ENCODE measurements at places on chromosomes 1 and 21.

DNA sequence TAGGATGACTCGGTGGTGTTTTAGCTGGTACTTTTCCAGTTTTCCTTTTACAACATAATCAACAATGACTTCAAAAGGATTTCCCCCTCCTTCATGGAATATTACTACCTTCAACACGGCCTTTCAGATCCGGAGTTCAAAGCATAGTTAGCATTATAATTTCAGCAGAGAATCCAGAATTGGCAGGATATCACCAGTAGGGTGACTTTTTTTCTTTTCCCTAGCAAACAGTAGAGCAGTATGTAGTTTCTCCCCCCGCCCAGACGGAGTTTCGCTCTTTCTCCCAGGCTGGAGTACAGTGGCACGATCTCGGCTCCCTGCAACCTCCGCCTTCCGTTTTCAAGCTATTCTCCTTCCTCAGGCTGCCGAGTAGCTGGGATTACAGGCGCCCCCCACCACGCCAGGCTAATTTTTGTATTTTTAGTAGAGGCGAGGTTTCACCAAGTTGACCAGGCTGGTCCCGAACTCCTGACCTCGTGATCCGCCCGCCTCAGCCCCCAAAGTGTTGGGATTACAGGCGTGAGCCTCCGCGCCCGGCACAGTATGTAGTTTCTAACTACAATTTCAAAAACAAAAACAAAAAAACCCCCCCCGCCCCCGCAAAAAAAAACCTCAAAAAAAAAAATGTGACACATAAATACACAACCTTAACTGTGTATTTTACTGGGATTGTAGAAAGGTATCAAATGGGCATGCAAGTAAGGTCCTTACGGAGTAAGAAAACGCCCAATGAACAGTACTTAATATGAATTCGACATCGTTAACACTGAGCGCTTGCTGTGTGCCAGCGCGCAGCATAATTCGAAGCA, 1.5 kb upstream of the COX20 start:
- peak; percentile 37 for DNase-seq

- no peak for DNase-seq
These were observed 47.0 kb upstream of the WDR26 start for GRCh38 chr1:224481601-224482000.

DNA sequence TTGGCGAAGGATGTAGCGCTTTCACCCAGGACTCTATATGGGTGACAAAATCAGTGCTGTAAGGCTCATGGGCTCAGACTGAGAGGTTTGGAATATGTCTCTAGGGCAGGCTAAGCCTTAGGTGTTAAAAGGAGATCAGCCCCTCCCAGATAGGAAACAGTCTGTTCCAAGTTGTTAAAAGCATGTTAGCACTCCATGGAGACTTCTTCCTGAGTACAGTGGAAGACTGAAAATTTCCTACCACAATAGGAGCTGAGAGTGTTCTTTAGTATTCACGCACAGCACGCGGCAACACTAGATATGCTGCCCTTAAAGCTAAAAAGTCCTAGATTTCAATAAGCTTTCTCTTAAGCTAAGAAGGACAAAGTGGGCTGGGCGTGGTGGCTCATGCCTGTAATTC, 122.1 kb downstream of the TRABD2B start:
- no peak for DNase-seq

DNA sequence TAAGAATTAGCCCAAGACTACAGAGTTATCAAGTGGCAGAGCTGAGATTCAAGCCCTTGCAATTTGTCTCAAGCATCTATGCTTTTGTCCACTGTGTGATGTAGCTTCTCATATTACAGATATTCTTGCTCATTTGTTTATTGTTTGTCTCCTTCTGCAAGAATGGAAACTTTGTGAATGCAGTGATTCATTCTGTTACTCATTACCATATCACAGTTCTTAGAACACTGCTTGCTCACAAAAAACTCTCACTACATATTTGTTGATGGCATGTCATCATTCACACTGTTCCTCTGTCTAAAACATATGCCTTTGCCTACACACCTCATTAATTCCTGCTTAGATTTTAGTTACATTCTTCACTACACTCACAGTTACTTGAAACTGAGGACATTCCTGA, 1198.9 kb downstream of the PLA2G4A start:
- DNase-seq: no peak

- no peak for DNase-seq
These were observed 80.3 kb downstream of the RUNX3 start for GRCh38 chr1:24849672-24850295.

DNA sequence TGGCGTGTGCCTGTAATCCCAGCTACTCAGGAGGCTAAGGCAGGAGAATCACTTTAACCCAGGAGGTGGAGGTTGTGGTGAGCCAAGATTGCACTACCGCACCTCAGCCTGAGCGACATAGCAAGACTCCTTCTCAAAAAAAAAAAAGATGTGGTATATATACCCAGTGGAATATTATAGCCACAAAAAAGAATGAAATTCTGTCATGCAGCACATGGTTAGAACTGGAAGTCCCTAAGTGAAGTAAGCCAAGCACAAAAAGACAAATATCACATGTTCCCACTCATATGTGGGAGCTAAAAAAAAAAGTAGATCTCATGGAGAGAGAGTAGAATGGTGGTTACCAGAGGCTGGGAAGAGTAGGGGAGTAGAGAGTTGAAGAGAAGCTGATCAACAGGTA, 18.7 kb downstream of the PSMB4 start:
- DNase-seq: no peak

DNA sequence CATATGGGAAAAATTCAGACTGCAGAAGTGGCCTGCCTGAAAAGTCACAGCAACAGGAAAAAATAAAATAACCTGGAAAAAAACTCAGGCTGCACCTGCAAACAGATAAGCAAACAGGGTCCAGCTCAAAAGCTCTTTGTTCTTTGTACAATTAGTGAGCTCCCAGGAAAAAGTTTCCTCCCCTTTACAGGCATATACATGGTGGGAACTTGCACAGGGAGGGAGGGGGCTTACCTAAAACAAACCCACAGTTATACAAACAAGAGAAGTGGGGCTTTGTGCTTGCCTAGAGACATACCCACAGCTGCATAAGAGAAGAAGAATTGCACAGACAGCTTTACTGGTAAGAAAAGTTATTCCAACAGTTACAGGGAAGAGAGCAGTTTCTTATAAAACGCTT, 31.7 kb upstream of the COG2 start:
- DNase-seq: no peak

DNA sequence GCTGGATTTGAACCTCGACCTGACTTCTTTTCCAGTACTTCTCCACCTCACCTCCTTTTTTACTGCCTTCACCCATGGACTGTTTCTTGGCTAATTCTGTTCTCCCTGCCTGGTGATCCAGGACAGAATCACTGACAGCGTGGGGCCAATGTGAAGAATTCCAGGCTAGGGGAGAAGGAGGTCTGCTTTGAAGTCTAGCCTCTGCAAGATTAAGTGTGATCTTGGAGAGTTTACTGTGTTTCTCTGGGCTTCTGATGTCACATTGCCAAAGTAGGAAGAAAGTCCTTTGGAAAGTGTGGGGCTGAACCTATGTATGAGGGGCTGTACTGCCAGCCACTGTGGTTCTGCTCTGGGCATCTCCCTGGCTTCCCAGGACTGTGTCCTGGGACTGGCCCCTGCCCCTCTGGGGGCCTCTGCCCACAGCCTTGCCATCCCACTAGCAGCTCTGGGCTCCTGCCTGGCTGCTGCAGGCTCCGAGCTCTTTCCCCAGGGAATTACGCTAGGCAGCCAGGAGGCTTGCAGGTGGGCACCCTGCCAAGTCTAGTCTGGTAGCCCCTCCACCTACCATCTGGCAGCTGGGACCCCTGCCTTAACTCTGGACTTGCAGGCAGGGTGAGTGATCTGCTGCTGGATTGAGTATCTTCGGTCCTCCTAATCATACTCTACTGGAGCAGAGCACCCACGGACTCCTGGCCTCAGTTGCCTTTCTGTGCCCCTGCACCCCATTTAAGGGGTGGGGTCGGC, 52.2 kb downstream of the YARS1 start:
- DNase-seq: no peak

DNA sequence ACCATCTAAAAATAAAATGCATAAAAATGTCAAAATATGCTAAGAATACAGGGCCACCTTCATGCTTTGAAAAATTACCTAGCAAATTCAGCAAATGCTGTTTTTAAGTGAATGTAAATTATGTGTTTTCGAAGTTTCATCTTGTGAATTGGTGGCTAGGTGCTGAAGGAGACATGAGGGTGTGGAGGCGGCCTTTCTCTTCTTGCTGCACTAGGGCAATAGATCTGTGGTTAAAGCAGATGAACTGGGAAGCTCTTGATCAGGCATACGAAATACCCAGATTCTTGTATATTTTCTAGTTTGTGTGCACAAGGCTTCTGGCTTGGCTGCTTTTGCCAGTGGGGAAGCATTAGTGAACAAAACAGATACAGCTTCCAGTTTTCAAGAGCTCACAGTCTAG, 224.5 kb downstream of the ST6GALNAC3 start:
- DNase-seq: no peak

DNA sequence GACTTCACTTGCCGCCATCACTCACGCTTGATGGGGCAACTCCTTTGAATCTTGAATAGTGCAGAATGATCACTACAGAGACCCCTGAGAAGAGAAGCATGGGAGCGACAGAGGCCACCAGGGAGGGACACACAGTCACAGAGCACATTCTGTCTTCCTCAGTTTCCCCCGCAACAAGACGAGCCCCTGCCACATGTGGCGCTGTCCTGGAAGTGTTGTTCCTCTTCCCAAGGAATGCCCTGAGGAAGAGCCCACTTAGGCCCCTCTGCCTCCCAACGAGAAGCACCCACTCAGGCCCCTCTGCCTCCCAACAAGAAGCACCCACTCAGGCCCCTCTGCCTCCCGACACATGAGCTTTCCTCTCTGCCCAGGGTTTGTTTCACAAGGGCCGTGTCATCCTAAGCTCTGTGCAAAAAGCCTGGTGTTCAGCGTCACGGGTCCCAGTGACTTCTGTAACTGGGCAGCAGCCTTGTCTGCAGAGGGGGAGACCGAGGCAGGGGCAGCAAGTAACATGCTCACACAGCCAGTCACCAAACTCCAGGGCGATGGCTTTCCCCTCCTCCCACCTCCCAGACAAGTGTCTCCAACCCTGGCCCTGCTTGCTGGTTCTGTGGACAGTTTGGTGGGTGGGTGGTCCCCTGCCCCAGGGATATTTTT, 19.8 kb downstream of the SLC37A1 start:
- no peak for DNase-seq

DNA sequence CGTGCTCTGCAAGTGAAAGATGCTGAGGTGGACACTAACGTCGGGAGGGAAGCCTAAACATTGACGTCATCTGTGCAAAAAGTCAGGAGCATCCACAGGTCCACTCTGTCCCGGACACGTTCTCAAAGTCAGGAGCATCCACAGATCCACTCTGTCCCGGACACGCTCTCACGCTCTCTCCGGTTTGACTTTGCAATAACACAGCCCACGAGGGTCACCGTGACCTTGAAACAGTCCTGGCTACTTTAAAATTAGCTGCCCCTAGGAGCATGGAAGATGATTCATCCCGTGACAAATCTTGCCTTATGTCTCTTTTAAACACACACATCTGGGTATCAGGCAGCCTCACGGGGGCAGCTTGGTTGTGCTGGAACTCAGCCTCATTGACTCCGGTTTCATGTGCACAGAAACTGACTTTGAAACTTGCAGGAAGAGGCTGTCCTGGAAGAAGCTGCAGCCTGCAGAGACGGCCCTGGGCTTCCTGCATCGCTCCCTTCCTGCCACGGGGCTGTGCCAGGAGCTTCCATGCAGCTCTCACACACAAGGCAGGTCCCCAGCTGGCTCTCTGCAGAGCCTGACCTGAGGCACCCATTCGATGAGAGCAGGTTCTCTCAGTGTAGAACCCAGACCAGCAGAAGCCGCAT, 18.1 kb upstream of the COL18A1 start:
- DNase-seq: no peak

DNA sequence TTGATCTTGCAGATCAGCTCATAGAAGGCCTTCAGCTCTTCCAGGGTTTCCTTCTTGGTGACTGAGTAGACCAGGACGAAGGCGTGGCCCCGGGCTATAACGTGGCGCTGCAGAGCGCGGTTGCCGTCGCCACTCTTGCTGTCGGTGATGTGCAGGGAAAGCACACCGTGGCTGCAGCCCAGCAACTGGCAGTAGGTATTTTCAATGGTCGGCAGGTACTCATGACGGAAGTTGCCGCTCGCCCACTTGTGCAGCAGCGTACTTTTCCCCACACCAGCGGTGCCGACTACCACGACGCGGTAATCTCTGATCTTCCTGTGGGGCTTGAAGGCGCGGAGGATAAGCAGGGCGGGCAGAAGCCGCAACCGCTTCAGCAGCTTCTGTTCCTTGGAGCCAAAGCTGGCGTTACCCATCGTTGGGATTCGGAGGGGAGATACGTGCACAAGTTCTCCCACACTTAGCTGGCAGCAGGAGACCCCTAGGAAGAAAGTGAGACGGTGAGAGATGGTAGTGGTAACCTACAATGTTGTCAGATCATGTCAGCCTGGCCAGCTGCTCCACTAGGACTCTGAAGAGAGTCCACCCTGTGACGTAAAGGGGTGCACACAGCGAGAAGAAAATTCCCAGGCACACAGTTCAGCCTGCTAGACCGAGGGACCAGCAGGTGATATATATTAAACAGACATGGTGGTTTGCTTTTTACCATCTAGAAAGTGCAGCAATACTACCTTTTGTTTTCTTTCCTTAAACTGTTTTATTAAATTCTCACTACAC, 3.4 kb downstream of the DIRAS3 start:
- no peak for DNase-seq

- no peak for DNase-seq
These were observed 71.0 kb upstream of the ANGPTL1 start for GRCh38 chr1:178941849-178942248.

DNA sequence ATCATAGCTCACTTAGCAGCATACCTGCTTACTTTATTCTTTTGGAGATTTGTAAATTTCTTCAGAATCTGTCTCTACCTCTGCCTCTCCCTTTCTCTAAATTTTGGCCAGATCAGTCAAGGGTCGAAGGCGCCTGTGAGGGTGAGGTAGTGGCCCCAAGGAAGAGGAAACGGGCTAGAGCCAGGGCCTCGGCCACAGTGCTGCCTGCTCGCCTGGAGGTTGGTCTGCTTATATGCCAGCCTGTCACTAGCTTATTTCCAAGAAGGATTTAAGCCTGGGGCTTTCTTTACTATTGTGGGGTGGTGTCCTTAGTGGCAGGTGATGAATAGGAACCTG, 19.6 kb downstream of the PEX14 start:
- no peak for DNase-seq

GRCh38 chr1:234926559-234927311, 201.9 kb downstream of the TOMM20 start:
- DNase-seq: no peak

DNA sequence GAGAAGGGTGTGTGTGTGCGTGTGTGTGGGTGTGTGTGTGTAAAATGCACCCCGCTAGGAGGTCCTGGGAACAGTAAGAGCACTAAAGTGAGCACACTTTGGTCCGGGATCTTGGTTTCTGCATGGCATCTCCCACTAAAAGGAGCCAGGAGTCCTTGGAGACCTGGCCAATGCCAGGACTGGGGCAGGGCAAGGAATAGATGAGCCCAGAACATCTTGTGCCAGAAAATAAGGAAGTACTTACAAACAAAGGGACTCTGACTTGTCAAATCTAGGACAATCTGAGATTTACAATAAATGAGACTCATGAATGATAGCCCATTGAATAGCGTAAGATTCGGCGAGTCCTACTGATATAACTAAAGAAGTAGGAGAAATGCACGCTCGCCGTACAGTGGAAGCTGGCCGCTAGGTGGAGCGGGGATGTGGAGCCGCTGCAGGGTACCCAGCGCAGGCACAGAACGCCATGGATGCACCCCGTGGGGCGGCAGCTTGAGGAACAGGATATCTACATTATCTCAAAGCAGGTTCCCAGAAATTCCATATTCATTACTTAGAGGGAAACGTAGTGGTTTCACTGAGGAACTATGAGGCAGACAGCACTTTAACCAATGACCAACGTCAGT, 7.1 kb downstream of the SLC37A1 start:
- DNase-seq: no peak
